ENCODE measurements at places on chromosomes 3 and 15. TPM values are rescaled to one million over a fixed set of nuclear protein-coding genes. Genes with fewer than 3 reads are reported as not detected.

Gene P2RY14
- total RNA-seq = not detected

Gene VIPR1
- not detected for total RNA-seq

Gene ACKR4
- total RNA-seq = 33.6 TPM

Gene DNAH12
- under 0.01 TPM for total RNA-seq

Gene ISL2
- 3.6 TPM for total RNA-seq

Gene FBXL22
- total RNA-seq = 0.15 TPM

Gene SEMA3G
- total RNA-seq = under 0.01 TPM

Gene PLCB2
- total RNA-seq = 0.17 TPM

Gene GOLGA6L7
- total RNA-seq = not detected

Gene EXOG
- total RNA-seq = 9.1 TPM

Gene C3orf52
- total RNA-seq = 1.5 TPM

Gene MTFMT
- total RNA-seq = 29.1 TPM

Gene TMEM158
- 82.2 TPM for total RNA-seq

Gene PSTPIP1
- 0.17 TPM for total RNA-seq

Gene HLTF
- 58.0 TPM for total RNA-seq

Gene FGF7
- total RNA-seq = 278 TPM

Gene CPLX3
- not detected for total RNA-seq
